ENCODE measurements at places on chromosomes 5 and 9.

GRCh38 chr5:109693535-109694400 lies 4.0 kb downstream of the MAN2A1 start:
- peak; percentile 12 for DNase-seq

GRCh38 chr5:86439593-86440110 lies 178.1 kb upstream of the COX7C start:
- DNase-seq = no peak

DNA sequence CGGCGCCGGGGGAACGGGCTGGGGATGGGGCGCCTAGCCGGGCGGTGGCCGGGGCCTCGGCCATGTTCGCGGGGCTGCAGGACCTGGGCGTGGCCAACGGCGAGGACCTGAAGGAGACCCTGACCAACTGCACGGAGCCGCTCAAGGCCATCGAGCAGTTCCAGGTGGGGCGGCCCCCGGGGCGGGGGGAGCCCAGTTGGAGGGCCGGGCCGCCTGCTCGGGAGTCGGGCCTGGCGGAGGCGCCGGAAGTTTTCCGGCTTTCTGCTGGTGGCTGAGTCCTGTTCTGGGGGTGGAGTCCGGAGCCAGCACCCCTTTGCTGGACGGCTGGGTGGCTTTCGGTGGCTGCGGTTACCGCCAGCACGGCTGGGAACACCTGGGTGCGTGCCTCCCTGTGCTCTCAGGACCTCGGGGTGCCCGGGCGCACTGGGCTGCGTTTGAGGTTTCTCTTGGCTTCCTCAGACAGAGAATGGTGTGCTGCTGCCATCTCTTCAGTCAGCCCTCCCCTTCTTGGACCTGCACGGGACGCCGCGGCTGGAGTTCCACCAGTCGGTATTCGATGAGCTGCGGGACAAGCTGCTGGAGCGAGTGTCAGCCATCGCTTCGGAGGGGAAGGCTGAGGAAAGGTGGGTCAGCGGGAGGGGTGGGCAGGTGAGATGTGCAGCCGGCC lies 454 bp downstream of the NELFB start:
- peak; percentile 37 for DNase-seq

DNA sequence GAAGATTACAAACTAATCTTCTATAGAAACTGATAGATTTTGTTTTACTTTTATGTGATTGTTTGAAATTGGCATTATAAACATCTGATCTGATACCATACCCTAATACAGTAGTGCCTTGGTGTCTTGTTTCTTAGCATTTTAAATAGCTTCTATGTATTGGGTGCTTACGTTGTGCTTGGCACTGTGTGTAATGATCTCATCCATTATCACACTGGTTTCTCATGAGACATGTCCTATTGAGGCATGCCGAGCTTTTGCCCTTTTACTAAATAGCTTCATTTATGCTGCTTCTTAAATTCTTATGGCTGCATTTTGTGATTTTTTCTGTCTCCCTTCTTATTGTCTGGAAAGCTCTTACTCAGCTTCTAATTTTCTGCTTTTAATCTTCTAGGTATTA lies 48.2 kb upstream of the TLR4 start:
- no peak for DNase-seq

DNA sequence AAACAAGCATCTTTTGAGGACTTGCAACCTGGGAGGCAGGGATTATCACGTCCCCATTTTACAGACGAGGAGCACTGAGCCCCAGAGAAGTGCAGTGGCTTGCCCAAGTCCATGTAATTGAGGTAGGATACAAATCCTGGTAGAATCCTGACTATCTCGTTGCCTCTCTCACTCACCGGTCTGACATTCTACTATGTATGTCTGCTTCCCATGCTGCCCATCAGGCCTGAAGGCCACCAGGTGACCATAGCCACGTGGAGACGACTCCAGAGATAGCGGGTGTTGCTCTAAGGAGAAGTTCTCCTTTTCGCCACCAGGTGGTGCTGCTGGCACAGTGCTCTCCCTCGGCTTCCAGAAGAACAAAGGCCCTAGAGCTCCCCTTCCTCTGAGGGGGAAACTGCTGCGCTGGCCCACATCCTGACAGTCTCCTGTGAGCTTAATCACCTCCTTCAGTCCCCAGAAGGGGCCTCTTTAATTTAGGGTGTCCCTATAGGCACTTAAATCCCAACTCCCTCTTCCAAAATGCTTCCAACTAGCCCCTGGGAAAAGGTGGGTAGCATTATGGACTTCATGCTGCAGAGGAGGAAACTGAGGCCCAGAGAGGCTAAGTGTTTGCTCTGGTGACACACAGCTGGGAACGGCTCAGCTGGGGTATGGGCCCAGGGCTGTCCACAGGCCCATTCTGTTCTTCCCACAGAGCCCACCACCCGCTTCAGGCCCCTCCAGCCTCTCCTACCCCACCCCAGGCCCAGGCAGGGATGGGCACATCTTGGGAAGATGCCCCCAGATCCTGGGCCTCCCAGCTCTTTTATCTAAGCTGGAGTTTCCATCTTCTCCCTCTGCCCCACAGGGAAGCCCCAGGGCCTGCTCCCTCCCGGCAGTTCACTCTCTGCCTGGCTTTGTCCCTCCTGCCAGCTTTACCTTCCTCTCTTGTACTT lies 6.4 kb downstream of the SLC34A1 start:
- peak; percentile 93 for DNase-seq

GRCh38 chr5:86979811-86980411 lies 287.8 kb upstream of the RASA1 start:
- peak; percentile 17 for DNase-seq

- no peak for DNase-seq
These were observed 152.8 kb downstream of the ADAMTS12 start for GRCh38 chr5:33738967-33739366.

DNA sequence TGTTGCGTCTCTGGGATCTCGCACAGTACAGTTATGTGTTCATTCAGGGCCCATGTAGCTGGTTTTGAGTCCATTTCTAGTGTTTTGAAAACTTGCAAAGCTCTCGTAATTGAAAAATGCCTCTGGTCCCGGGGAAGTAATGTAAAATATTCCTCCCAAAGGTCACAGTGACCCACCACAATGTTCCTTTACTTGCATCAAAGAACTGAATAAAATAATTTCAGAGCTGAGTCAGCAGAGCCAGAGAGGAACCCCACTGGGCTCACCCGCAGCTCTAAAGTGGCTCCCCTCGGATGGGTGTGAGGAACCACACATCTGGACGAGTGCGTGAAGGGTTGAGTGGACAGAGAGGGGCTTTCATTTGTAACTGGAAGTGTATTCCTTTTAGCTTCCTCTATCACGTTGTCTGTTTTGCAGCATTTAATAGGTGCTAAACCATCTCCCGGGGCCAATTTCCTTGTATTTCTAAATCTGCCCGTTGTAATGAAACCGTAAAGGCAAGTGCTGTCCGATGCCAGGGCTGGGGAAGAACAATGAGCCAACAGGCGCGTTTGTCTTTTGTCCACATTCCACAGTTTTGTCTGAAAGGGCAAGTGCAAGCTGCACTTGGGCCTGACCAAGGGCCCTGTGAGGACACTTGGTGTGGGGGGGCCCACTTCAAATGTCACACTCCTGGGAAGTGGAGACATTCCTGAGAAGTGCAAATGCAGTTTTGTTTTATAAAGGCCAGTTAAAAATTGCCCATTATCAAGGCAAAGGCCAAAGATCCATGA lies 29.9 kb downstream of the COL5A1 start:
- DNase-seq = no peak

GRCh38 chr5:122076669-122077365 lies 1.2 kb downstream of the LOX start:
- peak; percentile 55 for DNase-seq

GRCh38 chr9:2718001-2718697 lies 839 bp downstream of the KCNV2 start:
- DNase-seq = no peak

Measured in activated CD4-positive, alpha-beta T cell treated with anti-CD3 and anti-CD28 coated beads, Interleukin-2, Interleukin-4, amounts not matched to agents 100 ng/mL and 50 ng/mL, durations not matched to agents 16 hours and 8 hours (primary cell).